ENCODE measurements at places on chromosomes 16 and 17.
A peak's percentile ranks its signal among the peaks of the same experiment; 100 is the strongest.

GRCh38 chr16:74107795-74108610 lies 188.6 kb upstream of the PSMD7 start:
- no peak for DNase-seq

DNA sequence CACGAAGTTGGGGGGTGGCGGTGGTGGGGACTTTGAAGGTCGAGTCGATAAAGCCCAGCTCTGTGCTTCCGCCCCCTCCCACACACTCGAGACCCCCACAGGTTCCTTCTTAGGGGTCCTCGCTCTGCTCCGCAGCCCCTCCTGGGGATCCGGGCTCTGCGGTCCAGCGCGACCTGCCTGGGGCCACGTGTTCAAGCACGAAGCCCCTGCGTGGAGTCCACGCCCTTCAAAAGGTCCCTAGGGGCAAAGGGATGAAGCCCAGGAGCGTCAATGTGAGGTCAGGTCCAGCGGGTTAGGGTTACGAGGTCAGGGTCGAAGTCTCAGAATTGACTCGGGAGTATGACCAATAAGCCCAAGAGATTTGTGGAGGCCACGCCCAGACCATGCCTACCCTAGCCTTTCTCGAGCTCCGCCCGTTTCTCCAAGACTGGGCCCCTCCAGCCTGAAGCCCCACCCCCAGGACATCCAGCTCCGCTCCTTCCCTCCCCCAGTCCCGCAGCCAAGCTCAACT lies 786 bp upstream of the CACNA1G start:
- no peak for DNase-seq

DNA sequence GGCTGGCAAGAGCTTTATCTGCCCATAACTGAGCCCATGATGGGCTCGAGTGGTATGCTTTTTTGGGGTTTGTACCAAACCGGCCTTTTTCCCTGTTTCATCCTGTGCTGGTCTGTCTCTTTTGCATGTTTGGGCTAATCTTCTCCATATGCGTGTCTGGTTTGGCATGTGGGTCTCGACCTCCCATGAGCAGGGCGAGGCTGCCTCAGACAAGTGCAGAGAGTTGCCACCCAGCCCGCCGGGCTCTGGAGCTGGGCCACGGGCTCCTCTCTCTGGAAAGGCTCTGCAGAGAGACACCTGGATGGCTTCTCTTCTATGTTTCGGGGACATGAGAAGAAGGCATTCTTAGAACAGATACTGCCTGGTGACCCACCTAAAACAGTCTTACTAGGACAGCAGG lies 67.8 kb upstream of the TBX2 start:
- DNase-seq = no peak

- no peak for DNase-seq
These were observed 16.0 kb downstream of the MRC2 start for GRCh38 chr17:62643496-62643895.

GRCh38 chr16:88705801-88706228 lies 393 bp downstream of the RNF166 start:
- DNase-seq = no peak

DNA sequence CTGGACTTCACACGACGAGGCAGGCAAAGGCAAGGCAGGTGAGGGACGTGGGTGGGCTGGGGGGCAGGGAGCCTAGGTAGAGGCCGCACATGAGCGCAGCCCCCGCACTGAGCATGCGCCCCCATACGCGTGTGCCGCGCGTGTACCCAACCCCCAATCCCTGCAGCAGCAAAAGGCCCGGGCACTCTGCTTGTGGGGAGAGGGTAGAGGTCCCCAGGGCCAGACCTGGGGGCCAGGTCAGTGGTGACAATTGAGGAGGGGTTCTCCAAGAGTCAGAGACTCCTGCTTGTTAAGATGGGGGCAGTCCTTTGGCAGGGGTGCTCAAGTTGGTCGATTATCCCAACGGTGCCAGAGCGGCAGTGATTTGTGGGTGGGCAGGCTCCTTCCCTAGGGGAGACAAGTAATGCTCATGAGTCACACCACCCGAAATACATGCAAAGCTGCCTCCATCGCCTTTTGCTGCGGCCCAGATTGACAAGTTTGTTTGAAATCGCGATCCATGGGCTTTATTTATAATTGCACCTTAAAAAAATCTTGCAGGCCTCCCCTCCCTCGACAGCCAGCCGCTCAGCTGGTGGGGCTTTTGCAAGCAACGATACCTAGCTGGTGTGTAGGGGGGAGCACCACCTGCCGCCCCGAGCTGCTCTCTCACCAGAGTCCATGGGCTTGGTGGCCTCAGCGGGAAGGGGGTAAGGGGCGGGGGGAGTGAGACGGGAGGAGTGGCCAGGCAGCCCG lies 1.1 kb upstream of the GIT1 start:
- DNase-seq = no peak

- DNase-seq = no peak
These were observed 605.8 kb upstream of the GOT2 start for GRCh38 chr16:59339871-59340270.

GRCh38 chr17:47915776-47916398 lies 19.9 kb downstream of the SP2 start:
- DNase-seq = no peak

DNA sequence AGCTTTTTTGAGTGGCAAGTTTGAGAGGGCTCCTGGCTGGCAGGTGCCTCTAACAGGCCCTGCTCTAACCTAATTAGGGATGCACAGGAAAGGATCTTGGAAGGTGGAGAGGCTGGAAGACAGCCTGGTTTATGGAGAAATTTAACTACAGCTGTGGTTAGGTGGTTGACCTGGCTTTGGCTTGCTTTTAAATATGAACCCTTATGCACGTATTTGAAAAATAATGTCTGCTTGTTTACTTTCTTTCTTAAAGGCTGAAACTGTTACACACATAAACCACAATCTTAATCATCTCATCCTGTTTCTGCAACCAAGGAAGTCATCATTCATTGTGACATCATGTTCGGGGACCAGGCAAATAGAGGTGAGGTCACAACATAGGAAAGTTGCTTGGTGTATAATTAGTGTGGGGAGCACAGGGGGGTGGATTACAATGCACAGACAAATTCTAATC lies 23.1 kb upstream of the DHRS13 start:
- peak; percentile 19 for DNase-seq

DNA sequence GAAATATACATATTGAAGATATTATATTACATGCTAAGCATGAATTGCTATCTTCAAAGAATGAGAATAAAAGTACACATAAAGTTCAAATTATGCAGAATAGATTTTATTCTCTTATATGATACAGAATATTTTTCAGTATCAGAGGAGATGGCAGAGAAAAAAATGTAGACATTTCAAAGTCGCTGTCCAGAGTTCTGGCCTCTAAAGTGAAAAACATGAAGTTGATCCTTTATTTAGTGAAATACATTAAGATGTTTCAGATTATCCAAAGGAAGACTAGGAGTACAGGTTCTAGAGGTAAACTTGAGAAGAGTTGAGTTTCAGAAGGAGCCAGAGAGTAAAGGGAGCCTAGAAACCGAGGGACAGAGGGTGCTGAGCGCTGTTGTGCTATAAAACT lies 303.6 kb downstream of the UTP18 start:
- DNase-seq = no peak

DNA sequence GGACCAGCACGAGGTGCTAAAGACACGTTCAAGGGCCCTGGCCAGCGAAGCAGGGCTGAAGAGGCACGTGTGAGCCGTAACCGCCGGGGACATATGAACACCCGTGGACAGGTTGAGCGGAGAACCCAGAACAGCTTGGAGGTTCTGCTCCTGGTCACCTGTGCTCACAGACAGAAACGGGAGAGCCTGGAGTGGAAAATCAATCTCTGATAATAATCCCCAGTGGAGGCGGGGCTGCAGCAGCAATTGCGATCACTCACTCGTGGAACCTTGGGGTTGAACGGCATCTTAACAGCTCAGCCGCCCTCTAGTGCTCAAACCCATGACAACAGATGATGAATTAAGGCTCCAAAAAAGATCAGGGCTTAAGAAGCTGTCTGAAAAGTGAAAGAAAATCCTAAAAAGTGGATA lies 25.6 kb downstream of the WIPI1 start:
- DNase-seq = peak; percentile 53

DNA sequence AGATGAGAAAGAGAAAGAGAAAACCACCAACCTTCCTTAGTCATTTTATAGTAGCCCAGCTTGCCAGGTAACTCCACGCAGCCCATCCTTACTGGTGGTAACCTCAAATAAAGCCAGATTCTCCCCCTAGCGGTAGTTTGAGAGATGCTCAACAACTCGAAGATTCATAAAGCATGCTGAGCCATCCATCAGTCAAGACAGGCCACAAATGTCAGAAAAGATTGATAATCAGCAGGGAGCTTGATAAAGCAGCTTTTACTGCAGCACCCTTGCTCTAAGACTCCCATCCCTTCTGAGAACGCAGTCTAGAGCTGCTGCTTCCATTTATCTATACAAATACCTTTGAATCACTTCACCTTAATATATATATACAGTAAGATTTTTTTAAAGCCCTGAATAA lies 451.5 kb upstream of the HSBP1 start:
- no peak for DNase-seq

- DNase-seq = peak; percentile 48
These were observed at the start of gene KCNAB3 for GRCh38 chr17:7929158-7930023. Gene KCNAB3 (minus strand): TSS chr17:7929856. CDS start chr17:7929435, 421 bp downstream.

DNA sequence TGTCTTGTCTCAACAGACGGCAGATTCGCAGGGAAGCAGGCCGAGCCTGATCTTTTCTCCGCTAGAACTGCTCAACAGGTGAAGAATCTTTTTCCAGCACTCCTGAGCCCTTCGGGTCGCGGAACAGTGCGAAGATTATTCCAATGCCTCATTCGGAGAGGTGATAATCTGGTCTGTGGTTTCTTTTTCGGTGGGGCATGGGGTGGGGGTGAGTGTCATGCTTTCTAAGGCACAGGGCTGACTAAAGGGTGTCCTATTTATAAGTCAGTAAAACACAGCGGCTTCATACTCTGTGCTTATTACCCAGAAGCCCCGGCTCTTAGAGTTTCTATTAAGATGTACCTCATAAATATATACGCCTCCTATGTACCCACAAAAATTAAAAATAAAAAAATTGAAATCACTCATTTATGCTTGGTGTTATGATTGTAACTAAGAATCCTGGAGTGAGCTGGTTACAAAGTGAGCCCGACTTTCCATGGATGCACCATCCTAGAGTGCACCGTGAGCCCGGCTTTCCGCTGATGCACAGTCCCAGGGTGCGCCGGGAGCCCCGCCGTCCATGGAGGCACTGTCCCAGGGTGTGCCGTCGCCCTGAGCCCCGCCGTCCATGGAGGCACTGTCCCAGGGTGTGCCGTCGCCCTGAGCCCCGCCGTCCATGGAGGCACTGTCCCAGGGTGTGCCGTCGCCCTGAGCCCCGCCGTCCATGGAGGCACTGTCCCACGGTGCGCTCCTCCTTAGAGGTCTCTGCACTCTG lies 164.9 kb downstream of the IRX3 start:
- no peak for DNase-seq

- DNase-seq = no peak
These were observed 41.5 kb upstream of the TEX2 start for GRCh38 chr17:64304551-64304950.

DNA sequence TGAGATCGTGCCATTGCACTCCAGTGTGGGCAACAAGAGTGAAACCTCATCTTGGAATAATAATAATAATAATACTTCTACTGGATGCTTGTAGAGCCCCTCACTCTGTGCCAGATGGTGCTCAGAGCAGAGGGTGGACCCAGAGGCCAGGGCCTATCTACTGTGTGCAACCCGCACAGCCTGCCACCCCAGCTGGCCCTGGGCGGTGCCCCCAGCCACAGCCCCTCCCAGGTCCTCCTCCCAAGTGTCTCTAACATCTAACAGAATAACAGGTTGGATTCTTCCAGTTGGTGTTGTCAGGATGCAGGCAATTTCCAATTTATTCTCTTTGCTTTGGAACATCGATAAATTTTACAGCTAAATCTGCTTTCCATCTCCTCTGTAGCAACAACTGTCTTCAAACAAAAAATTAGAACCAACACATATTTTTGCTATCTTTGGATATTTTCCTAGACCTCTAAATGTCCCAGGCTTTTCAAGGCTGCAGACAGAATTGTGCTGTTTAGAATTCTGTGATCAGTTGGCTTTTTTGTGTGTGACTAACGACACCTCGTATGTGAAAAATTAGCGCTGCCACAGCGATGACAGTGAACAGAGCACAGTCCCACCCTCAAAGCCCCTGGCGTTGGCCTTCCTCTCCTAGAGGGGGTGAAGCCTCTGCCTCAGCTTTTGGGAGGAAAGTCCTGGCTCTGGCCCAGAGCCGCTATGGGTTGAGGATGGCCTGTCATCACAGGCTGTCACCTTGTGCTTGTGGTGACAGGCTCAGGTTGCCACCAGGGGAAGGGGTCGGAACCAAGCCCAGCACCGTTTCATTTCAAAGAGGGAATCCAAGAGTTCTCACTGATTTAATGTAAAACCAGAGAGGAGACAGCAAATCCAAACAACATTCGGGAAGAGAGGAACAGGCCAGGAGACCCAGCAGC lies 7.6 kb upstream of the EVPL start:
- DNase-seq = no peak

GRCh38 chr17:74453665-74454196 lies 12.7 kb upstream of the CD300A start:
- peak; percentile 55 for DNase-seq

DNA sequence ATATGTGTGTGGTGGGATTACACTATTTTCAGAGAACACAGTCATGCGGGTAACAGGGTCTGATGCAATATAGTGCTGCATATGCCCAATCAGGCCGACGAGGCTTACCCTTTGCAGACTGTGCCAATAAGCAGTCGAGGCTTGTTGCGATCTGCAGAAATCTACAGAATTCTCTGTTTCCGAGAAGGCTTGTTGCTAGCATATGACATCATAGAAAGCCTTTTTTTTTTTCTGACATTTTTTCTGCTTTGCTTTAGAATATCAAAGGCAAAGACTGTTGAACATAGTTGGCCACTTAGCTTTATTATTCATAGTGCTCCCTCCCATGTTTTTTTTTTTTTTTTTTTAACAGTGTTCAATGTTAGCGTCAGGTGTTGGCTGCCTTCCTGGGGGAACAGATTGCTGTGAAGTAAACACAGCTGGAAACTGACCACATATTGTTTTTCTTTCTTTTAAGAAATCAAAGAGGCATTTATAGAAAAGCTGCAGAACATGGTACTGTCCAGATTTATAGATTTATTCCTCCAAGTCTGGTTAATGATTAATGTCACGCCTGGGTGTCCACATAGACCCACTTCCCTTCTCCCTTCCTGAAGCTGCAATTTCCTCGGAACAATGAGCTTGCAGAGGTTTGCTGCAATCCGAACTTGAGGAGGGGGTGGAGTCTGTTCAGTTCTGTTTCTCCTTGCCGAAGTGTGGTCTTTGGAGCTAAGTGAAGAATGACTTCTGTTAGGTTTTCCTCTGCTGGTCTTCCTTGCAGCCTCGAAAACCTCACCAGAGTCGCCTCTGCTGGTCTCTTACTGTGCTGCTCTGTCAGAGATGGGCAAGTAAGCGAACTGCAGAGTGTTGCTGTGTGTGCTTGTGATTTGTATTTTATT lies 87.3 kb downstream of the MAP2K6 start:
- DNase-seq = no peak

- no peak for DNase-seq
These were observed 26.8 kb downstream of the ITGAM start for GRCh38 chr16:31286421-31287032.

GRCh38 chr17:6110592-6110991 lies 40.4 kb downstream of the WSCD1 start:
- no peak for DNase-seq

- DNase-seq = no peak
These were observed 49.9 kb downstream of the ADCY7 start for GRCh38 chr16:50316102-50316847.

- no peak for DNase-seq
These were observed 5.2 kb upstream of the PRSS21 start for GRCh38 chr16:2811703-2812471.

GRCh38 chr17:77706938-77707337 lies 251.6 kb upstream of the TNRC6C start:
- no peak for DNase-seq

GRCh38 chr17:82876602-82877379 lies 37.0 kb upstream of the ZNF750 start:
- DNase-seq = no peak

GRCh38 chr17:28033972-28034714 lies 8.3 kb upstream of the NLK start:
- DNase-seq = no peak

All from activated CD4-positive, alpha-beta T cell treated with anti-CD3 and anti-CD28 coated beads, Interleukin-2, amount 50 U/mL, for 4 hours (primary cell).